ENCODE measurements at places on chromosomes 4 and X. TPM values are rescaled to one million over a fixed set of nuclear protein-coding genes. Genes with fewer than 3 reads are reported as not detected.
A peak's percentile ranks its signal among the peaks of the same experiment; 100 is the strongest.

MTMR1 gene
- 11.3 TPM for total RNA-seq

GRCh38 chr4:41212616-41213203 is 1.6 kb downstream of the APBB2 start:
- DNase-seq: peak; percentile 30

- no peak for DNase-seq
Observed at GRCh38 chr4:132540268-132540667, 608.8 kb upstream of the PCDH10 start.

- no peak for DNase-seq
Observed at GRCh38 chr4:62226082-62226481, 1026.0 kb downstream of the ADGRL3 start.

GRCh38 chr4:73831569-73831968 is 4.9 kb upstream of the CXCL6 start:
- DNase-seq: no peak

DNA sequence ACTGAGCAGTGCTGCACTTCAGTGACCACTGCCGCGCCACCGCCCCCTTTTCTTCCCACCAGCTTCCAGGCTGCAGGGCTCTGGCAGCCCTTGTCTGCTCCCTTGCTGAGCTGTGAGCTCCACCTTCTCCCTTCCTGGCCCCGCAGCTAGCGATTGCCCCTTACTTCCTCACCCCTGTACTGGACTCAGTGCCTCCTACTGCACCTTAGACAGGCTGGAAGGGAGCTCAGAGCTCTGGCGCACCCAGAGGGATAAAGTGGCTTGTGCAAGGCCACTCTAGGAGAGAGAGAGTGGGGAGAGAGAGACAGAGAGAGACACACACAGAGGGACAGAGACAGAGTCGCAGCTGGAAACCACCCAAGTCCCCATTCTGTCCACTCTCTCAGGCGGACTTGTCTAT is 6.0 kb downstream of the RASL11B start:
- DNase-seq: peak; percentile 26

GRCh38 chr4:24372341-24372740 is 212.0 kb downstream of the DHX15 start:
- no peak for DNase-seq

GRCh38 chr4:3221184-3221494 is 27.8 kb upstream of the MSANTD1 start:
- DNase-seq: no peak

DNA sequence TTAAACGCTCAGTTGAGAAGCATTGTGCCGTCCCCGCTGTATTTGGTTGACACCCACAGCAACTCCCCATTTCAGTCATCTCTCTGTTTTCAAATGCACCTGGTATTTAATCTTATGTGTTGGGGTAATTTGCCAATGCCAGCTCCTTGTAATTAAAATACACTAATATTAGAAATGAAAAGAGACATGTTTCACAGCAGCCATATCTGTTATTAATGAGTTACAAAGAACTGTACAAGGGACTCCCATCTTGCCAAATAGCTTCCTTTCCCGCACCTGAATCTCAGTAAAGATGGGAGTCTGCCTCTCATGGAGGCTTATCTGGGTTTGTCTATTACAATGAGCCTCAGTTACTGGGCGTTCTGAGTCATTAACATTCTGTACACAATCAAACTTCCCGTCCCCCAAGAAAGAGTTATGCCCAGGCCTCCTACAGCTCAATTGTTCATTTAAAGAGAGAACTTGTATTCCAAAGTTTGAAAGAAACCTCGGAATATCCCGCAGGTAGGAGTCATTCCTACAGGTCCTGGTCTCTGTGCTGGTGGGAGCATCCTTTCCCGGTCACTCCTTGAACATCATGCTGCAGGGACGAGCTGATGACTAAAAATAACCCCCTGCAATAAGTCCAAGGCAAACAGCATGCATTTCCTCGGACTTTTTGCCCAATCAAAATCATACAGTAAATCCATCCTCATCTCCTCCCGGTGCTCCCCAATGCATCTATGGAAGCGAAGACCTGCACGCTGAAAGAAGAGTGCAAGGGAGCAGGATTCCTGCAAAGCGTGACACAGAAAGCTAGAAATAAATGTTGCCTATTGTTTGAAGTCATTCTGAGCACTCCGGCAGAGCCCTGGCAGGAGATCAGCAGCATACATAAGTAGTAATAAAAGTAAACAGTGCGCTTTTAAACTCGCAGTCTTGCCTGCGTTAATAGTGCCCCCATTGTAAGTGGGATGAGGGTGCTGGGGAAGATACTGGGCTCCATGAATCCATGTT is 926 bp downstream of the NDP start:
- DNase-seq: no peak

DNA sequence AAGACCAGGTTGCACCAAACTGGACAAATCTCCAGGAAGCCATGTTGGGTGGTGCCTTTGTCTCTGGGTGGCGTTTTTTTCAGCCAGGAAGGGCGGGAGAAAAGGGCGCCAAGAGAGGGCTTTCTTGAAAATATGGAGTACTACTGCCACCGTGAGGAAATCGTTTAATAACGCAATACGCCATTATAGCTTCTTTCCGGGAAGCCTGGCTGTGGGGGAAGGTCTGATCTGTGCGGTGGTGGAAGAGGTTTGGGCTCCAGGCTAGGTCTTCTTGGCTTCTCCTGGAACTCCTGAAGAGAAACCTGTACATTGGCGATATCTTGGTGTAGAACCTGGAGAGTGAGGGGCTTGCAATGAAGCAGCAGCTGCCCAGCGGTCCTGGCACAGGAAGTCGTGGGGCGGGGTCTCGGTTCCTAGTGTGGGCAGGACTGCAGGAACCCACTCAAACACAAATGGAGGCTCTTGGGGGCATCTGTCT is 202.7 kb downstream of the OR13H1 start:
- peak; percentile 83 for DNase-seq

DNA sequence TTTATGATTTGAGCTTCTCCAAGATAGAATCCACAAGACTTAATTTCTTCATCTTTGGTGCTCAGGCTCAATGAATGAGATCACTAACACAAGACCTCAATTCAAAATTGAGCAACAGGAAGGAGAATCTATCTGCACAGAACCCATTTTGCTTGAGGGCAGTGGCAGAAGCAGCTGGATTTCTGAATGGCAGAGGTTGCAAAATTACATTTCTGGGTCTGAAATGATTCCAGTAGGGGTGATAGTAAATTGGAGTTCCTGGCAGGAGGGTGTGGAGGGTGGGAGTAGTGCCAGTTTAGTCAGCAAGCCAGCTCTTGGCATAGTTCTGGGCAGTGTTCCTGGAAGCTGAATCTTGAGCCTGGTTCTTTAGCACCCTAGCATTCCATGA is 281.1 kb downstream of the SLC7A11 start:
- DNase-seq: no peak

- no peak for DNase-seq
Observed at GRCh38 chrX:12843668-12844279, 23.1 kb upstream of the TLR7 start.

FAM9B gene
- total RNA-seq: 1.7 TPM

SH2D1A gene
- total RNA-seq: 2.4 TPM

DNA sequence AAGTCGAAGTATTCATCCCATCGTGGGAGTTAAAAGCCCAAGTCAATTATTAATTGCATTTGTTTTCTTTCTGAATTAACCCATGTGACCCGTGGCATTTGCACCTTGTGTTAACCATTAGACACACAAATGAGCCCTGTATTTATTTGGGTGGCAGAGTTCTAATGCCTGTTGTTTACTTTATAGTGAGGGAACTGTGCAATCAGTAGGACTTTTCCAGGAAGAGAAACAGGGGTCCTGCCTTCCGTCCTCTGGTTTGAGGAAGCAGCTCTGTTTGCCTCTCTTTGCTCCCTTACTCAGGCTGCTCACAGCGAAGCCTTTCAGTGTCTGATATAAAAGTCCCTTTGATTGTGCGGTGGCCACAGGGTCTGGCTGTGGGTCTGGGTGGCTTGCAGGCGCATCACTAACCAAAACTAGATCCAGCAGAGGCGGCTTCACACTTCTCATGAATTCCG is 263.6 kb downstream of the PTTG2 start:
- no peak for DNase-seq

GRCh38 chrX:24412637-24413363 is 52.3 kb upstream of the PDK3 start:
- no peak for DNase-seq

DNA sequence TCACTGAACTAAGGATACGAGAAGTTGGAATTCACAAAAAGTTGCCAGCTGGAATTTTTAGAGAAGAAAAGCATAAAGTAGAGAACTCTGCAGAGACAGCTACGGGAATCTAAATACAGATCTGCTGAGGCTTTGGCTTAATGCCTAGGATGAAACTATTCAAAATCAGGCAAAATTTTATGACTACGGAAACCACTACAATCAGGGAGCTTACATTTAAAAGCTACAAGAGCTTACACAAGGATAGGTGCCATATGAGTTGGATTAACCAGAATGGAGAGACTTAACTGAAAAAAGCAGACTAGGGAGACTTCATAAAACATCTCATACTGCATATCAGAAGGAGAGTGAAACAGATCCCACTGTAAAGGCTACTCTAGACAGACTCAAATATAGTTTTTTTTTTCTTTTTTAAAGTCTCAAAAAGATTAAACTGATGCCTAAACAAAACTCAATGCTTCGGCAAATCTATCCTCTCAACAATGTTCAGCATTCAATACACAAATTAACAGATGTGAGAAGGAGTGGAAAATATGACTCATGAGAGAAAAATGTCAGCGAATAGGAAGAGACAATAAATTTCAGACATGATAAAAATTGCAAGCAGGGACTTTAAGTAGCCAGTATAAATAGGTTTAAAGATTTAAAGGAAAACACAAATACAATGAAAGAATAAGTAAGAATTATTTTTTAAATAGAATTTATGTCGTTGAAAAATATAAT is 586.1 kb downstream of the FSTL5 start:
- no peak for DNase-seq

DNA sequence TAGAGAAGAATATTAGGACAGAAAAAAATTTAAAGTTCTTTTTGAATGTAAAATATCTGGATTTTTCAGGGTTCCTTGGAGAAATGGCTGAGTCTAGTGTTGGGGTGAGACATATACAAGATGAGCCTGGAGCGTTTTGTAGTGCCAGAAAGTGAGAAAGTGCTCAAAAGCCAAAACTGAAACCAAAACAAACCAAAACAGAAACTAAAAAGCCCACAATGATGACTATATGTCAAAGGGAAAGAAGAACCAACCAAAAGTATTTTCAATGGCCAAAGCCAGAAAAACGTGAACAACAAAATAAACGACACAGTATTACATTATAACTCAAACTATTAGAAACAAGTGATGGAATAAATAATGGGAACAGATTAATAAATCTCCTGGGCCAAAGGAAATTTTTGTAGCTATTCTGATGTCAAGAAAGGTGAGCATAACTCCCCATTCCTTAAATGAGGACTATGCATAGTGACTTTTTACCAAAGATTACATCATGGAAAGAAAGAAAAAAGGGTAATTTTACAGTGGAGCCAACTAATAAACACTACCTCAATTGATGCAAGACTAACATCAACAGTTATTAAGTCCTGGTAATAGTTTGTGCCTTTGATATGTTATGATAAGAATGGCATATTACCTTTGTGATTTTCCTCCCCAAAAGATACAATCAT is 1137.6 kb downstream of the C4orf33 start:
- no peak for DNase-seq

DNA sequence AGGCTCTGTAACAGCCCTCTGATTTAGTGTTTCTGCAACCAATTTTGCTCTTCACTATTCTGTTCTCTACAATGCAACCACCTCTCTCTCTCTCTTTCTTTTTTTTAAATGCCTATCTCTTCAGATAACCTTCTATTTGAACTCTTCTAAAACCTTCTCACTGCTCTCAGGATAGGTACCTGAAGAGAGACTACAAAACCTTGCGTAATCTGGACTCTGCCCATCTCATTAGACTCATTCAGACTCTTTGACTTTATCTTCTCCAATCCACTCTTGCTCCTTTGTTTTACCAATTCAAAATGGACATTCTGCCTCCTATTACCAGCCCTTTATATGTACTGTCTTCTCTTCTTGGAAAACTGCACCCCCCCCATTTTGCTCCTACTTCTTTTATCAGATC is 291.6 kb downstream of the CAMK2D start:
- DNase-seq: no peak

STBD1 gene
- total RNA-seq: 3.7 TPM

GRCh38 chrX:15468036-15468435 is 25.1 kb downstream of the PIR start:
- peak; percentile 35 for DNase-seq

- DNase-seq: no peak
Observed at GRCh38 chr4:147772056-147772455, 40.2 kb downstream of the ARHGAP10 start.

NAP1L2 gene
- 9.3 TPM for total RNA-seq

GRCh38 chr4:184395451-184395917 is 78.9 kb downstream of the IRF2 start:
- DNase-seq: no peak

DMRTC1 gene
- total RNA-seq: not detected

VCX gene
- total RNA-seq: not detected

DNA sequence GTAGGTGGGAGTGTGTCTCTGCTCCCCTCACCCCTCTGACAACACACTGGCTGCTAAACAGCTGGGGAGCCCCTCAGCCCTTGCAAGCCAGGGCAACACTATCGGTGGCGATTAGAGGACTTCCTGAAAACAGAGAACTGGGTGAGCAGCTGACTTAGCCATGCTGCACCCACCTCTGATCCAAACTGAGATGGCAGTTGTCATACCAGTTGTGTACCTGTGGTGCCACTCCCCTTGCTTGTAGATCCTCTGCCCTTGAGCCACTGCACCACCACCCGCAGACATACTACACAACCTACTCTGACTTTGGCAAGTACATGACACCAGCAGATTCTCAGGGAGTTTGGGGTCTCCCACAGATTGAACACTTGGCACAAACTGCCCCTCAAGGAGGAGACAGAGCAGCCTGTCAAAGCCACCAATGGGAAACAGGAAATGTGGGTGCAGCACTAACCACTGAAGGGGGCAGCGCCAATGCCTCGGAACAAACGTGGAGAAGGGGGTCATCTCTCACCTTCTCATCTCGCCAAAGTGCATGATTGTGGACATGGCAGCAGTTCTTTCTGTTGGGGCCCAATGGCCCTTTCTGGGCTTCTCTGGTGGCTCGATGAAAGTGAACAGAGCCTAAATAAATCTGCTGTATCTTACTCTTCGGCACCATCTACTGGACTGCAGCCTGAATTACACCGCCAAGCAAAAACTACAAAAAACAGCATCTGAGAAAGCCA is 119.8 kb downstream of the NEK1 start:
- no peak for DNase-seq

DNA sequence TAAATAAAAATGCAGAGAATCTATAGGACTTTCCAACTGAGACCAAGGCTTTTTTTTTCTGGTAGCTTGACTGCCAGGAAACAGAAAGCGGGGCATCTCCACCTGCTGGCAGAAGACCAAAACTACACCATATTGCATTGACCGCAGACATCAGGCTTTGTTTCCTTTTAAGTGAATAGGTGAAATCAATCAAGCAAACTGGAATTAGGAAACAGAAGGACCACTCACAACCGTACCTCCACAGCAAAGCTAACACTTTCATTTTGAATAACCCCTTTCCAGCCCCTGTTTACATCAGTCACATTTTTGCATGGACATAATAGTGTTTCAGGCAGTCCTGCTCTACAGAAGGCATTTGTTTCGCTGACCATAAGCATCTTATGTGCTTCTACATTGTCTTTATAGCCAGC is 218.2 kb downstream of the IDS start:
- DNase-seq: no peak

GRCh38 chr4:83114576-83114975 is at the start of gene PLAC8:
TSS of gene PLAC8 (minus strand) at chr4:83114729. CDS start at chr4:83107921, 6,808 bp downstream.
- DNase-seq: no peak

- DNase-seq: no peak
Observed at GRCh38 chr4:22430626-22431025, 85.2 kb downstream of the ADGRA3 start.

- no peak for DNase-seq
Observed at GRCh38 chr4:56186808-56187523, 200.3 kb downstream of the AASDH start.
